Tibial nerve (tissue), 4 donors: ENCODE measurements at places on chromosomes 1 and 21.

DNA sequence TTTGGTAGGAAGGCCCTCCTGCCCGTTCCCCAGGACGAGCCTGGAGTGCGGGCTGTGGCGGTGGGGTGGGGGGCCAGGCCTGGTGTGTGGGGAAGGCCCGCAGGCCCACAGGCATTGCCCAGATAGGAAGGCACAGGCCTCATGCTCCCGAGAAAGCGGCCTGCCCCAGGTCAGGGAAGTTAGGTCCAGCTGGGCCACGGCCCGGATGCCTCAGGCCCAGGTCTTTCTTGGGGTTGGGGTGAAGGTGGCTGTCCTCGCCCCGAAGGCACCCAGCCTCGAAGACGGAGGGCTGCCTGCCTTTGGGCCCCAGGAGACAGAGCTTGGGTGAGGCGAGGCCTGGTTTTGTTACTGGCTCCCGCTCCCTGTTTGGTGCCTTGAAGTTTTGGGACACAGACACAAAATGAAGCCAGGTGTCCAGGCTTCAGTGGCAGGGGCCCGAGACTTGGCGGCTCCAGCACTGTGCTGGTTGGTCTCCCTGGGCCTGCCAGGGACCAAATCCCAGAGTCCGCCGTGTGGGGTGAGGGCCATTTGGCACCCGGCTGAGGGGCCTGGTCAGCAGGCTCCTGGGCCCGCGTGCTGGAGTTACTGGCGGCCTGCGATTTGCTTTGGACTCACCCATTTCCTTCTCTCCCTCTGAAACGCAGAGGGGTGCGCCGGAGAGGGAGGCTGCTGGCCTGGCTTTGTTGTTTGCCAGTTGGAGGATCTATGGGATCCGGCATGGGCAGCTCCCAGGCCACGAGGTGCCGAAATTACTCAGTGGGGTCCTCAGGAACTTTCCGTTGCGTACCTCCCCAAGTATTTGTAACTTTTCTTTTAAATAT is 2.0 kb downstream of the SKI start:
- no peak for DNase-seq

DNA sequence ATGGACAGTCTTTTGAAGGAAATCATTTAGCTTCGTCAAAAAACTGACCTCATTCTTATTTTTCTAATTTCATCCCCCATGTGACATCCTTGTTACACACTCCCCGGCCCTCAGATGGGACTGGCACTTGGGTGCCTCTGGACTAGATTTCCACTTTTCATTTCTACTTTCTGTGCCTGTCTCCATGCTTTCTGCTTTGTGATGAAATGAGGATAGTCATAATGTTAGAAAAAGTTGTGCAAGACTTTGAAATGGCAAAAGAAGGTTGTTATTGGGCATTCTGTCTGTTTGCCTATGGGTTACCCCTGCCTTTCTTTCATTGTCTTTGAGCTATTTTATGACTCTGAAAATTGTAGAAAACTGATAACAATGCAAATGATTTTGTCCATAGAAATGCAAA is 54.9 kb downstream of the MDM4 start:
- DNase-seq = no peak

- no peak for DNase-seq
Measured at GRCh38 chr1:84642774-84643173, 47.5 kb downstream of the SSX2IP start.

- DNase-seq = no peak
Measured at GRCh38 chr1:14777516-14778506, 179.3 kb downstream of the KAZN start.

DNA sequence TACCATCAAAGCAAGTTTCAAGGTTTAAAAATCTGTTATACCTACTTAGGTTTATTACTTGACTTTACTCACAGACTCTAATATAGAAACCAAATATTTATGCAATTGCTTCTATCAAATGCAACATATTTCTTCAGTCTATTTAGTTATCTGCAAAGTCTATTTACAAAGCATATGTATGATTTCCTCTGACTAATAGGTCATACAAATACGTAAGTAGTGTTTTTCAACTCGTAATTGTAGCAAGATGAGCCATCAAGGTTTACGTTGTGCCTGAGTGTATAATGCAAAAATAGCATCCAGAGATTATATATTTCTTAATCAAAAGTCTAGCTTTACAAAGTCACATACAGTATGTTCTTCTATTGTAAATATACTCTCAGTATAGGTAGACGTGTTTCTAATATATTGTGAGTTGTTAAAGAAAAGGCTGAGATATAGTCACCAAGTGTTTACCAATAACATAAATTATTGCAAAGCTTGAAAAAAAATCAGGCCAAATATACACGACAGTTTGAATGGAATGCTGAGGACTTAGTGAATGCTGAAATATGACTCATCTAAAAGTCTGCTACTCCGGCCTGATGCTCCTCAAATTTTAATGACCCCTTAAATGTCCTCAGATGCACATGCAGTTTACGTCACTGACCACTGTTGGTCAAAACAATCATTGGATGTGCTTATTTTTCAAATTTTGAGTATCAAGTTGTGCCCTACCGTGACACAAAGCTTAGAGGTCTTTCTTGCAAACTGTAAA is 48.4 kb downstream of the ADAMTS5 start:
- DNase-seq = no peak

- no peak for DNase-seq
Measured at GRCh38 chr1:234103198-234103597, 198.7 kb downstream of the SLC35F3 start.

DNA sequence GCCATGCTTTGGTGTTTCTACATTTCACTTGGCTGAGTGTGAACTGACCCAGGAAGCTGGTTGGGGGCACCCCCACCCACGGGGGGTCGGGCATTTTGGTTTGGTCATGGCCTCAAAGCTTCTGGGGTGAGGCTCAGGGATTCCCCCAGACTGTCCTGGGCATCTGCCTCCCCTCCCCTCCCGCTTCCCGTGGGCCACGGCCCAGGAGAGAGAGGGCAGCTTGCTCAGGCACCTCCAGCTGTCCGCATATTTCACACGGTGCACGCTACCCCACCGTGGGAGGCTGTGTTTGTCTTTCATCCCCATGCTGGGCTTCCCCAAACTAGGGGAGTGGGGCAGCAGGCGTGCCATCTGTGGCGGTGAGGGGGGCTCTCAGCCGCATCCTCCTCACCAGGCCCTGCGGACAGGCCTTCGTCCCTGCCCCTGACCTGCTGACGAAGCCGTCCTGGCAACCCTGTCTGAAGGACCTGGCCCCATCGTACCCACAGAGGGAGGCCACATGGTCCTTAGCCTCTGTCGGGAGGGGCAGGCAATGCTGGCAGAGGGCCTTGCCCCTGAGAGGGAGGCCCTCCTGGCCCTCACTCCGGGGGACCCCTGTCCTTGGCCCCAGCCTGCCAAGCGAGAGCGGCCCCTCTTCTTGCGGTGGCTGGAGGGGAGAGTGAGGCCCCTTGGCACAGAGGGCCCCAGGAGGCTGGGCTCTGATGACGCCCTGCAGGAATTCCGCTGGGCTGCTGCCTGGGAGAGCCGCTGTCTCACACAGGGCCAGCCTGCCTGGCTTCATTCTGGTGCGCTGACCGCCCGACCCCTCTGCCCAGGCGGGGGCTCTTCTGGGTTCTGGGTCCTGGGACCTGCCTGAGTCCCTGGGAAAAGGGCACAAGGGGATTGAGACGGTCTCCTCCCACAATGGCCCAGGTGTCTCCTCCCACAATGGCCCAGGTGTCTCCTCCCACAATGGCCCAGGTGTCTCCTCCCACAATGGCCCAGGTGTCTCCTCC is 22.1 kb downstream of the TP73 start:
- no peak for DNase-seq

DNA sequence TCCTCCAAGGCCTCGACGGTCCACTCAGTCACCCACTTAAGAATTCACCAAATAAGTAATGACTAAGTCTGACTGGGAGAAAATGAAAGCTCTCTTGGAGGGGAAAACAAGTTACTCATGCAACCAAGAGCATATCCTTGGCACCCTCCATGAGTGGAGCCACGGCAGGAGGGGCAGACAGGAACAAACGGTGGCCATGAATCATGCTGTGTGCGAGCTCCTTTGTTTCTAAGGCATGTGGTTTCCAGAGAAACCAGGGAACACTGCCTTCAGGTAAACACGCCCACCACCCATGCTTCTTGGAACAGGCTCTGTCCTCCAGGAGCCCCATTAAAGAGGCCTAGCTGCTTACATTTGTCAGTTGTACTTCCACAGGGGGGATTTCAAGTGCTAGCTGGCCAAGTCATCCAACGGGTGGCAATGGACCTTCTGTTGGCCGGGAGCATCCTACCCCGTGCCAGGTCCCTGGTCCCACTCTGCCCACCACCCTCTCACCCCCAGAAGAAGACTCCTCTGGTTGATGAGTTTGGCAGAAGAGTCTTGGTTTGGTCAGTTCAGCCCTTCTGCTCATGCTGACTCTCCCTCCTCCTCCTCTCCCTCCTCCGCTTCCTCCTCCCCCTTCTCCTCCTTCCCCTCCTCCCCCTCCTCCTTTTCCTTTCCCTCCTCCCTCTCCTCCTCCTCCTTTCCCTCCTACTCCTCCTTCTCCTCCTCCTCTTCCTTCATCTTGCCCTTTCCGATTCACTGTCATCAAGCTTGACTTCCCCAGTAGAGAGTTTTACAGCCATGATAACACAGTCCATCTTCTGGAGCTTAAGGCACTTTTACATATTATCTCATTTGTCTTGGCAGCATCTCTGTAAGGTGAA is 107.6 kb downstream of the CCDC185 start:
- DNase-seq = no peak

- DNase-seq = no peak
Measured at GRCh38 chr1:23566304-23566703, 7.0 kb upstream of the ID3 start.

DNA sequence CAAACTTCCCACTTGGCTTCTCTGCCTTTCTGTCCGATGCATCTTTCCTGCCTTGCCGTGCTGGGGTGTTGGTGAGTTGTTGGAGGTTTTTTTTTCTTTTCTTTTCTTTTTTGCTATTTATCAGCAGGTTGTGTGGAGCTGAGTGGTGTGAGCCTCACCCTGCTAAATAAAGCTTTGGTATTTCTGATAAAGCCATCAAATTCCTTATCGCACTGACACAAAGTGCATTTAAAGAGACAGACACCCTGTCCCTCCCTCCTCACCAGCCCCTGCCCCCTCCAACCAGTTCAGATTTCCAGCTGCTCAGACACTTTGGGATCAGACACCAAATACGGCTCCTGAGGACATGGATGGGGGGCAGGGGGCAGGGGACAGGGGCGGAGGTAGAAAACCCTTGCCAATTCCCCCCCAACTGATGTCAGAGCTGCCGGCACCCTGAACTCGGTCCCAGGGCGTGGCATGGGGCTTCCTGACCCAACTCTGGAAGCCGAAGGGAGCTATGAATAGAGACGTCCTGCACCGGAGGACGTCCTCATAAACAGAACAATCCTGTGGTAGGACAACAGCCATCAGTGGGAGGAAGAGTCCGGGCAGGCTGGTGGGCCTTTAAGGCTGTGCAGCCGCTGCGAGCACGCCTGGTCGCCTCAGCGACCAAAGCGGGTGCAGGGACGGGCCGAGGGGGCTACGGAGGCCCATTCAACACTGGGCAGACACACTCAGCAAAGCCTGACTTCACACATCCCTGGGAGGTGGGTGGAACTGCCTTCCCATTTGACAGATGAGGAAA is 79.0 kb downstream of the CASZ1 start:
- no peak for DNase-seq

GRCh38 chr21:38765056-38765455 is 40.7 kb upstream of the ETS2 start:
- DNase-seq = no peak

DNA sequence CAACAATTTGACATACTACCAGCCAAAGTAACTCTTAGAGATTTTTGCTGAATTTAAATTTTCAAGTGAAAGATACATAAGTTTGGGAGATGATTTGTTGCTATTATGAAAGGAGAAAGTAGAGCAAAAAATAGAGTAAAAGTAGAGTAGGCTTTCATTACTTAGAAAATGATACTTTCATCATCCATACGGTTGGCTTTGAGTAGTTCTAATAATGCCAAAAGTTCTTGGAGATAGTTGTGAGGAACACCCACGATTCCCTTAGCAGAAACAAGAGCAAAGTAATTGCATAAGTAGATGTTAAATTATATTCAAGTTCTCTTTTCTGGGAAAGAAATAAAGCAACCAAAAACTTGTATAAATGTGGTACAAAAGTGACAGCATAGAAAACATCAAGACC is 95.0 kb upstream of the VAV3 start:
- DNase-seq = no peak

- no peak for DNase-seq
Measured at GRCh38 chr1:232568906-232569553, 60.9 kb downstream of the SIPA1L2 start.

DNA sequence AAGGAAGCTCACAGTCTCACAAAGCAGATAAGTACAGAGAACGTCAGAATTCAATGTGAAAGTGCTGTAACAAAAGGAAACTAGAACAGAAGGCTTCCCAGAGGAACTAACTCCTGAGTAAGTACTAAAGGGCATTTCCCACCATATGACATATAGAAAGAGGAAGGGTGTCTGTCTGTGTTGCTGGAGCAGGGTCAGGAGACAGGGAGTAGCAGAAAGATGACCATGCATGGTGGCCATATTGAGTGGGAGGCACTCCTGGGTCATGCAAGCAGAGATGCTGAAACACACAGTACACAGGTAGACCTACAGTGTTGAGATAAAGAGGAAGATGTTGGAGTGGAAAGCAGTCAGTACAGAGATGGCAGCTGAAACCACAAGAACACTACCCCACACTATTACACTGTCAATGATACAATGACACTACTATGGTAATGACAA is 47.3 kb downstream of the SLC25A24 start:
- DNase-seq = no peak

- DNase-seq = no peak
Measured at GRCh38 chr1:57901208-57901919, 477.5 kb upstream of the DAB1 start.

DNA sequence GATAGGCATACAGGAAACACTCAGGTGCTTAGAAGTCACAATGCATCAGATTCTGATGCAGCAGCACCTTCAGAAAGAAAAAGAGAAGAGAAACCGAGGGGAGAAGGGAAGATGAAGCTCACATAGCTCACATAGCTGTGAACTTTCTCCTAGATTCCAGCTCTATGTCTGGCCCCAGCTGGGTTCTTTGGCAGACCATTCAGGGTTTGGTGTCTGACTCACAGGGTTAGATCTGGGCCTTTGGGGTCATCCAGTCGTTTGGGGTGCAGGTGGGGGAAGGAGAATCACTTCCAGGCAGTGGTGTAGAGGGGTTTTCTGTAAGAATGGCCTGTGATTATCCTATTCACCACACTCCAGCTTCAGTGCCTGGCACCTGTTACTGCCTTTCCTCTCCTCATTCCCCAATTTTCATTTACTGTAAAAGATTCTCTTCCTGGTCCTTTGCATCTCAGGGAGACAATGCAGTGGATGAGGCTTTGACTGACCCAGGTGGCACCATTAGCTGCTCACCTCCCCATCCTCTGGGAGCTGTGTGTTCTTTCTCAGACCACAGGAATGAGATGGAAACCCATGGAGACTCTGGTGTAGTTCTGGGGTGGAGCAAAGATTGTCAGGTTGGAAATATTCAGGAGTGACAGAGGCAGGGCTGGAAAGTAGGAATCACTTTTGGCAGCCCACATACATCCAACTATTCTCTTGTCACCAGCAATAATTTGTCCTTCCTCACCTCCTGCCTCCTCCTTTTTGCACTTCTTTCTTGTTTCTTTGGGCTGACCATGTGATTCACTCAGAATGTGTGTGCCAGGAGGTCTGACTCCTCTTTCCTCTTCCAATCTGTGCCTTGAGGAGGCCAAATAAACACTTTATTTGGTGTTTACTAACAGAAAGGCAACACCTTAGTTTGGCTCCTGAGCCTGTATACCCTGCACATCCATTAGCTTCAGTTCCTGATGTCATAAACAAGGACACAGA is 103.3 kb downstream of the PAPPA2 start:
- DNase-seq = no peak
